ENCODE measurements at places on chromosomes 5 and 9. TPM values are rescaled to one million over a fixed set of nuclear protein-coding genes. Genes with fewer than 3 reads are reported as not detected.
A peak's percentile ranks its signal among the peaks of the same experiment; 100 is the strongest.

The LHX6 gene
- polyA plus RNA-seq, result not detected

The COL15A1 gene
- polyA plus RNA-seq, result 3.2 TPM

The SH3RF2 gene
- polyA plus RNA-seq, result 0.87 TPM

The SKIC3 gene
- 81.5 TPM for polyA plus RNA-seq

The MELK gene
- polyA plus RNA-seq, result 19.2 TPM

The CDH12 gene
- polyA plus RNA-seq, result not detected

The LCNL1 gene
- 1.5 TPM for polyA plus RNA-seq

The FUBP3 gene
- 31.2 TPM for polyA plus RNA-seq

The PCDHGA2 gene
- polyA plus RNA-seq, result 6.3 TPM

The MYMK gene
- polyA plus RNA-seq, result not detected

The ADGRV1 gene
- polyA plus RNA-seq, result not detected

The POC5 gene
- polyA plus RNA-seq, result 10.7 TPM

The KCNMB1 gene
- polyA plus RNA-seq, result 0.01 TPM

GRCh38 chr5:74530326-74531050 lies 110.0 kb downstream of the ENC1 start:
- no peak for DNase-seq

GRCh38 chr9:89277454-89277853 lies 33.5 kb upstream of the CKS2 start:
- DNase-seq, result no peak

GRCh38 chr9:137157618-137158415 lies 12.0 kb downstream of the LRRC26 start:
- no peak for DNase-seq

DNA sequence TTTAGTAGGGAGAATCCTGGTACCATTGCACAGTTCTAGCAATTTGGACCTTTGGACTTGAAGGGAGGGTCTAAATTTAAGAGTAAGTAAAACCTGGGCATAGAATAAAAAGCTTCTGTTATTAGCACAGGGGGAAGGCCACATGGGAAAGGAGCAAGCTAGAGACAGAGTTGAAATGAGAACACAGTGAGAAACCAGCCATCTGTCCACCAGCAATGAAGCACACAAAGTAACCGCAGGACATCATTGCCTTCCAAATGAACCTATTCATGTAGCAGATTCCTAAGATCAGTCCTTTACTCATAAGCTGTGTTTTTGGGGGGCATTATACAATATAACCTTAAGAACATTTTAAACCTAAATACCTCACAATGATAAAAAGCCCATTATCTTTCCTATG lies 407.4 kb downstream of the HCN1 start:
- DNase-seq, result no peak

DNA sequence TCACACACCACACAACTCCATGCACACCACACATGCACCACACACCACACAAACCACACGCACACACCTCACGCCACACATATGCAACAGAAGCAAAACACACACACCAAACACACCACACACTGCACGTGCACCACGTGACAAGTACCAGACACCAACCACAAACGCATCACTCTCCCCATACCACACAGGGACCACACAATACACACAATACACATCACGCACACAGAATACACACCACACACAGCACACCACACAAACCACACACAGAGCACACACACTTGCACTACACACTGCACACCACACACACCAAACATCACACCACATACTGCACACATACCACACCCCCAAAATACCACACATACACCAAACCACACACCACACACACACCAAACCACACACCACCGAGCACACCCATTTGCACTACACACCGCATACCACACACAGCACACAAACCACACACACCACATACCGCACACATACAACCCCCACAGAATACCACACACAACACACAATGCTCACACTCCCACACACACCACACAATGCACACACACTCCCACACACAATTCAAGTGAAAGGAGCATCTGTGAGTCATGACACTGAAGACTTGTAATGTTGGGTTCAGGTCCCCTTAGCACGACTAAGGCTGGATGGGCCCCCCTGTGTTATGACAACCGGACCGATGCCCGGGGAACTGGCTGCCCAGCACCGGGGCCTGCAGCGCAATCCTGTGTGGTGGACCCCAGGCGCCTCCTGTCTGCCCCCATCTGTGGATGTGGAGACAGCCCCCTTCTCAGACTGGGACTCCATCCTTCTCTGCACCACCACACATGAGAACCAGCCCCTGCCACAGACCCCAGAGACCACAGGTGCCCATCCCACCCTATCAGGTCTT lies 6.0 kb upstream of the ZDHHC11 start:
- no peak for DNase-seq

GRCh38 chr9:134540276-134541096 lies 101.1 kb upstream of the COL5A1 start:
- no peak for DNase-seq

GRCh38 chr9:15248621-15249020 lies 58.4 kb downstream of the TTC39B start:
- no peak for DNase-seq

- no peak for DNase-seq
Measured at GRCh38 chr5:88145611-88146467, 122.8 kb downstream of the TMEM161B start.

DNA sequence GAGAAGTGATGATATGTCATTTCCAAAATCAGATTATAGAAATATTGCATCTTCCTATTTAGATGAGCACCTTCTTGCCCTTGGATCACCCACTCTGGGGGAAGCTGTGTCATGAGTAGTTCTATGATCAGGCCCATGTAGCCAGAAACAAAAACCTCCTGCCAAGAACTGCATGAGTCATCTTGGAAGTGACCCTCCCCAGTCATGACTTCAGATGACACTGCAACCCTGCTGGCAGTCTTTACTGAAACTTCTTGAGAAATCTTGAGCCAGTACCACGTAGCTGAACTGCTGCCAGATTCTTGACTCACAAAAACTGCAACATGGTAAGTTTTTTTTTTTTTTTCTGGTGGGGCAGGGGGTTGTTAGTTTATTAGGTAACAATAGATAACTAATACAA lies 439.6 kb upstream of the PTGER4 start:
- DNase-seq, result no peak

DNA sequence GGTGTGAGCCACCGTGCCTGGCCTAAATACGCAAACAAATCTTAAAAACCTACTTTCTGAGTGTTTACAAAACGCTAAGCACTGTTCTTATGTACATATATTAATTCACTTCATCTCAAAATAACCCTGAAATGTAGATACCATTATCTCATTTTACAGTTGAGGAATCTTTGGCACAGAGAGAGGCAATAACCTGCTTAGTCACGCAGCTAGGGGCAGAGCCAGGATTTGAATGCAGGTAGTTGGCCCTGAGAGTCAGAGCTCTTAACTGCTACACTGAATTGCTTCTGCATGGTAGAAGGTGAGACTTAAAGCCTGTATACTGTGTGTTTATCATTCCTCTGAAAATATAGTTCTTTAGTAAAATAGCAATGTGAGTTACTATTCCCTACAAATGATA lies 21.9 kb downstream of the ARHGEF37 start:
- DNase-seq, result no peak

DNA sequence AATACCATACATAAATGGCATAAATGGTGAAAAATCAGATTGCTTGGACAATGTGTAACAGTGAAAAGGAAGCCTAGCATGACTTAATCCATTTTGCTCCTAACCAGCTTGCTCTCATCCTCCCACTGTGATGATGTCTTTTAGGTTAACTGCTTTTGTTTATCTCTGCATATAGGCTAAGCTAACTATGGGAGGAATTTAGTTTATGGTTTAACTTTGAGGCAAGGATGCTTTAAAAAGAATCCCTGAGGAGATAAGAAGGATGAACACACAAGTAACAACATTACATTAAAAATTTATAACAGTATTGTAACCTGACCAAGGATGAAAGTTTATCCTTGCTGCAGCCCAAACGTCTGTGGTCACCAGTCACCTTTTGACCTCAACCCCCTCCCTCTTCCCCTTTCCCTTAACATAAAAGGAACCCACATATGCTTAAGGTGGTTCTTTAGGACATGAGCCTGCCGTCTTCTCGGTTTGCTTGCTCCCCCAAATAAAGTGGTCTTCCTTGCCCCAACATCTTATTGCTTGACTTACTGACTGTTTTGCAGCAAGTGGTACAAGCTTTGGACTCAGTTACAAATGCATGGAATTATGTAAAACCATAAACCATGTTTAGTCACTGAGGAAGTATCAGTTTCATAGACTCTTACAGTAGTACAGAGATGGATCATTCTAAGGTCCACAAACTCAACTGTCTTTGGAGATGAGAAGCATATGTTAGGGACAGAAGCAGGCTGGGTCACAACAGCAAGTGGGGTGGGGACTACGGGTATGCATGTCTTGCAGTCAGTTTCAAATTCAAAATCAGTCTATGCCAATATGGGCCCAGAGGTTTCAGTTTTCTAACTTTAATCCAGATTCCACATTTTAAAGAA lies 31.3 kb downstream of the AGXT2 start:
- no peak for DNase-seq

GRCh38 chr5:111853748-111854147 lies 96.8 kb upstream of the NREP start:
- DNase-seq, result no peak

GRCh38 chr5:168656633-168657032 lies 77.5 kb upstream of the PANK3 start:
- DNase-seq, result no peak

GRCh38 chr9:82488313-82489200 lies 500.0 kb downstream of the SPATA31D1 start:
- peak; percentile 69 for DNase-seq

GRCh38 chr5:169576181-169576598 lies 7.4 kb upstream of the SPDL1 start:
- peak; percentile 34 for DNase-seq

DNA sequence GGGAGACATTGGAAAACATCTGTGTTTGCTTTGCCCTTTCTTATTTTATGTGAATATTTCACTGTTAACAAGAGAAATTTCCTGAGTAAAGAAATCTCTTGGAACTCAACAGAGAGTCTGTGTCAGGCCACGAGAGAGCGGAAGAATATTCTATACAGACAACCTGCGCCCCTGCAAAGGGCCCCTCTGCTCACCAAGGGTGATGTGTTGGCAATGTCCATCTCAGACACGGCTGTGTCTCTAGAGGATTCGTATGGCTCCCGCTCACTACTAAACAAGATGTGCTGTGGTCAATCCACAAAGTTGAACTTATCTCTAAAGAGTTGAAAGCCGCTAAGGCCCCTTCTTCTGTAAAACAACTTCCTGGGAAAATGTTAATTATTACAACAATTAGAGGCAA lies 241.0 kb upstream of the IRX1 start:
- DNase-seq, result no peak

- DNase-seq, result no peak
Measured at GRCh38 chr9:129511285-129511900, 109.5 kb downstream of the C9orf50 start.

DNA sequence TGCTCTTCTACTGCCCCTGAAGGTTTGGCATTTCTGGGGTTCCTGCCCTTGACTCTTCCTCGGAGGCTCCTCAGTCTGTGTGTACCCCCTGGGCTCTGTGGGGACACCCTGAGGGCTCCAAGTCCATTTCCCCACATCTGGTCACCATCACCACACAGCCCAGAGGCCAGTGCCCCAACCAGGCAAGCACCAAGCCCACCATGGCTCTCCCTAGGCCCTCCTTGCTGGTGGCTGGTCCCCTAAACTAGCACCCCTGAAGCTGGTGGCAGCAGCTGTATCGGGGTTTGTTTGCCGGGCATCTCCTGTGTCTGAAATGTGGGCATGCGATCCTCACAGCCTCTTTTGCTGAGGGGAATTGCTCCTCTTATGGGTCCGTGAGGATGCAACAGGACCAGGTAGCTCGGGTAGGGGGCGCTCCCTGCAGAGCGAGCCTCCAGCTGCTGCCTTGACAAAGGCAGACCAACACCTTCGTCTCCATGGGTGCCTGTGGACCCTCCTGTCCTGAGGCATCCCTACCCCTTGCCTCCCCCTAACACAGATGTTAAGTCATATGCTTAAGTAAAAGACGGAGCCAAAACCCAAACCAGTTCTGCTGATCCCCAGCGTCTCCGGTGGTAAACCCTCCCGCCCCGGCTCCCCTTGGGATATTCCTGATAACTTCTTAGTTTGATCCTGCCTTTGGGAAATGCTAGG lies 138.9 kb upstream of the IRX4 start:
- DNase-seq, result no peak

DNA sequence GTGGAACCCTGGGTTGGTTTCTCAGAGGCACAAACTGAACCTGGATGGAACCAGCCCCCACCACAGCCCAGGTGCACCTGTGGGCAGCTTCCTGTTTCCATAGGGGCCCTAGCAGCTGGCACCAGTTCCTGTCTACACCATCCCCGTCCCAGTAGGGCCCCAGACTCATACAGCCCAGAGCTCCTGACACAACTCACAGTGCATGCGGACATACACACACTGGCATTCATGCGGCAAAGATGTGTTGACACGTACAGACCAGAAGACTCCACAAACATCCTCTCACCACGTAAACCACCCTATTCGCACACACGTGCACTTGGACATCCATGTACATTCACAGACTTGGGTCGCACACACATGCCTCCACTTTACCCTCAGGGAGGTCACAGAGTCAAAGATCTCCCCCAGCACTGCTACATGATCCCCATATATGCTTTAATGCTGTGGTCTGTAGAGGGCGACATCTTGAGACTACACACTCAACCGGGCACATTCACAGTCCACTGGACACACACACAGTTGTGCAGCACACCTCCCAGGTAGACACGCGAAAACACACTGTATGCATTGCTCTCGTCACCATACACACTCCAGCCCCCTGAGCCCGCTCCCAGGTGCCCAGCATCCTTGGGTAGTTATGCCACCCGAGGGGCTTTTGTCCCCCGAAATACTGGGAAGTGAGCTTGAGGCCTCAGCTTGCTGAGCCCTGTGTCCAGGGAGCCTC lies 22.4 kb downstream of the CXXC5 start:
- DNase-seq, result no peak

DNA sequence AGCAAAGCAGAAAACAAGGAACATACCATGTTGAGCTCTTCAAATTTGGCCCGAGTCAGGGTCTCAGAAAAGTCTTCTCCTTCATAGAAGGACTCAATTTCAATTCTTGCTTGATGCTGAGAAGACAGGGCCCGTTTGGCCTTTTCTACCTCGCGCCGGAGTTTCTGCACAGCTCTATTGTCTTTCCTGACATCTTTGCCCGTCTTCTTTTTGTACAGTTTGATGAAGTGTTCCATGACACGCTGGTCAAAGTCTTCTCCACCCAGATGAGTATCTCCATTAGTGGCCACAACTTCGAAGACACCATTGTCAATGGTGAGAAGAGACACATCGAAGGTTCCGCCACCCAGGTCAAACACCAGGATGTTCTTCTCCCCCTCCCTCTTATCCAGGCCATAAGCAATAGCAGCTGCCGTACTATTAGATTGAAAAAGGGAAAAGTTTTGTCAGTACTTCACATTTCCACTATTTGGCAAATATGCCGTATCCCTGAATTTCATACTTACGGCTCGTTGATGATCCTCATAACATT lies 2.2 kb downstream of the HSPA5 start:
- DNase-seq, result no peak

Data from AG04450 (cell line).